ENCODE measurements at places on chromosomes 2 and 18.
A peak's percentile ranks its signal among the peaks of the same experiment; 100 is the strongest.

- DNase-seq: no peak
These were observed 3.9 kb downstream of the EVA1A start for GRCh38 chr2:75556679-75557366.

DNA sequence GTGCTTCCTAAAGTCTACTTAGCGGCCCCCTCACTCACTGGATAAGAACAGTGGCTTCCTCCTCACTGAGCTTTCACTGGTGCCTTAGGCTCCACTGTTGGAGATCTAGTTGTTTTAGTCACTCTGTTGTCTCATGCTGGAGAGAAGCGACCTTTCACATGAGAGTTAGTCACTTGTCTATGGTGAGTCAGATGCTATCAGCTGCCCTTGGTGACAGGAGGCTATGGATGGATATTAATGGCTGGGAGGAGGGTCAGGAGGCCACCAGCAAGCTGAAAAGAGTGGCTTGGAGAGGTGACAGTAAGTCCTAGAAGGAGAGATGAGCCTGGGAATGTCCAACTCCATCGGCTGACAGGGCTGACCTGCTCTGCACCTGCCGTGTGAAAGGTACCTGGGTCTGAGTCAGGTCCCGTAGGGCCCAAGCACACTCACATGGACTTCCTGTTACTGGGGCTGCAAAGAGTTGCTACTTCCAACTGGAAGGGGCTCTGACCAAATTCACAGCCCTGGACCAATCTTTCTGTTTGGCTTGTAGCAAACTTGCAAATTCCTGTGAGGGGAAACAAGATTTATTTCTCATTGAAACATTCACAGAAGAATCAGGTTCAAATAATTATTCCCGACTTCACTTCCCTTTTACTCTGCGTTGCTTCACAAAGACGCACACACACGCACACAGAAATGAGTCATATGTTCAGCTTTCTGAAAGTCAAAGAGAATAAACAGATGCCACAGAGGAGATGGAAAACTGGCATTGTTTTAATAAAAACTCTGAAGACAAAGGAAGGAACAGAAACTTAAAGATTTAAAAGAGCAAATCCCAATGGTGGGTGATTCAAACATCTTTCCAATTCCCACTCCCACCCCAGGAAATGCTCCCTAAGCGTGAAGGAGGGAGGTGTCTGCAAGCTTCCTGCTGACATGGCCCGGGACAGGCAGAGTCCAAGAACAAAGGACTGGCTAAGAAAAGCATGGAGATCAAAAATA is 203.5 kb upstream of the TWIST2 start:
- DNase-seq: peak; percentile 2

DNA sequence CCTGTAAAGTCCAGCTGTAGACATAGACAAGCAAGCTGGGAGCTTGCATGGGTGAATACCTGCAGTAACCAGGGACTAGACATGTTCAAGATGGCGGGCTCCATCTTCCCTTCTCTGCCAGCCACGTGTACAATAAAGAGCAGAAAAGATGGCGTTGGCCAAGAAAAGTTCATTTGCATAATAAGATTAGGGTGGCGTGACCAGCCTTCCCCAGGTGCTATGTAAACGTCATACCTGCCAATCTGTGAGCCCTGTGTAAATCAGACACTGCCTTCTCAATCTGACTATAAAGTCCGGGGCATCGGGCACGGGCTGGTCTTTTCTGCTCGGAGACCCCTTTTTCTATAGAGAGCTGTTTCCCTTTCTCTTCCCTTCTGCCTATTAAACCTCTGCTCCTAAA is 101.6 kb upstream of the XPO1 start:
- DNase-seq: no peak

- no peak for DNase-seq
These were observed 87.8 kb upstream of the RBMS1 start for GRCh38 chr2:160581448-160581847.

DNA sequence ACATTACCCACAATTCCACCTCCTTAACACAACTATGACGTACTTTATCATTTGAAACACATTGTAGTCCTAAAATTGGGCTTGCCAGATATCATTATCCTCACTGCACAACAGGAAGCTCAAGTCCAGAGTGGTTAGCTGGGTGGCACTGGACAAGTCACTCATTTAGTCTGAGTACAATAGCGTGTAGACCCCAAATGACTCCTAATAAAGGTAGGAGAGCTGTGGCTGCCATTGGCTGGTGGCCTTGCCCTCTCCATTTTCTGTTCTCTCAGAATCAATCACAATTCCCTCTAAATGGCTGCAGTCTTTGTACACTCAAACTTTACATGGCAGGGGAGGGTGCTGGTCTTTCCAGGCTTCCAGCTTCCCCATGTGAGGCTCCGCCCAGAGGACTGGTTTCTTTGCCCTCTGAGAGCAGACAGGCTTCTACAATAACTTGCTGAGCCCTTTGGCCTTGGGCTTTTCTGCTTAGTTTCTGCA is 11.7 kb downstream of the PSTPIP2 start:
- DNase-seq: no peak

DNA sequence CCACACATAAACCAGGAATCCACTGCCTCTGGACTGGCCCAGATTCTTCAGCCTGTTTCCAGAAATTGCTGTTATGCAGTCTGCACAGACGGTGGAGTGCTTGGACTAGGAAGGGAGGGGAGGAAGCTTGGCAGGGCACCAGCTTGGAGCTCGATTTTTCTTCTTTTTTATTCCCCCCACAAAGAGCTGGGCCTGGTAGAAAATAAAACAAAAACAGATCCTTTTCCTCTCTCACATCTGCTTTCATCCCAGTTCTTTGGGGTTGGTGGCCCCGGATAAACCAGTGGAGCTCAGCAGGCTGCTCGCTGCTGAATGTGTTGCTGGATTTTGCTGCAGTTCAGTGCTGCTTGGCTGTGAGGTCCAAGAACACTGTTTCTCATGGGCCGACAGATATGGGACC is 16.0 kb downstream of the LRRTM1 start:
- DNase-seq: no peak

GRCh38 chr2:224171226-224171625 is 132.1 kb upstream of the SERPINE2 start:
- no peak for DNase-seq

- DNase-seq: no peak
These were observed 94.0 kb downstream of the PXDN start for GRCh38 chr2:1650085-1650872.

DNA sequence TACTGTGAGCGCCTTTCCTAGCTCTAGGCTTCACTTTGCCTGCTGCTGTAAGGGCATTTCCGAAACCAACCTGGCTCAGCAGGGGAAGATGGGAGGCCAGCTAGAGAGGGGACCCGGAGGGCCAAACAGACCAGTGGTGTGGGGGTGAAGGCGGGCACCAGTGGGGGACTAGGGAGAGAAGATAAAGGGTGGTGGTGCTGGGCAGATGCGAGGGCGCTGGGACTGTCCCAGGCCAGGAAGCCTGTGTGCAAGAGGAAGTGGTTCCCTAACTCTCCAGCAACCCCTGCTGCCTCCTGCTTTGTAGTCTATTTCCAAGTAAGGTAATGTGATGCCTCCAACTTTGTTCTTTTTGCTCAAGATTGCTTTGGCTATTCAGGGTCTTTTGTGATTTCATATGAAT is 73.1 kb downstream of the DNAH7 start:
- DNase-seq: no peak

DNA sequence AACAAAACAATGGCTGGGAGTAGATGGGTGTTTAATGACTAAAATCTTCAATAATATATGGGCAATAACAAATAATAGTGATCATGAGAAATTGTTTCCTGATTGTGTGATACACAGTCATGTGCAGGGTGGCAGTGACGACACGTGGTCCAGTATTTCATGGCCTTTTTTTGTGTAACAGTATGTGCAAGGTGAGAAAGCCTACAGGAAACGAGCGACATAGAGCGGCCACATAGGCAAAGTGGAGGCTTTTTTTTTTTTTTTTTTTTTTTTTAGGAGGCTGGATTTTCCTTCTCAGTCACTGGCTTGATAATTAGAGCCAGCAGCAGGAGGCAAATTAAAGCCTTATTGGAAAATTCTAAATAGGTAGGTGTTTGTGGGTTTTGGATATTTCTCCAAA is 123.7 kb downstream of the MYO3B start:
- no peak for DNase-seq

- DNase-seq: peak; percentile 21
These were observed 163.8 kb downstream of the ETAA1 start for GRCh38 chr2:67560771-67561456.

DNA sequence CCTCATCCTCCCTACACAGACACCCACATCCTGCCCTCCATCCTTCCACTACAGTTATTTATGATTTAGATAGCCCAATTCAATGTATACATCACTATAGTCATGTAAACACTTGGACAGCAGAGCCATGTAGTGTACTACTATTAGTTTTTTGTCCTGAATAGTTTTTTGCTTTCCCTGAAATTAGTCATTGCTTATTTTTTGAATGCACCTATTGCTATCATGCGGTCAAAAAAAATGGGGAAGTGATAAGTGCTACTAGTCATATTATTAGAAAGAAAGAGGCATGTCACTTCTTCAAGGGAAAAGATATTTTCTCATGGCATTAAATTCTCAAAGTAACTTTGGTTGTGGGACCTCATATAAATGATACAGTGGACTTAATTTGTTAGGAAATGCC is 6.8 kb upstream of the GREB1 start:
- no peak for DNase-seq

DNA sequence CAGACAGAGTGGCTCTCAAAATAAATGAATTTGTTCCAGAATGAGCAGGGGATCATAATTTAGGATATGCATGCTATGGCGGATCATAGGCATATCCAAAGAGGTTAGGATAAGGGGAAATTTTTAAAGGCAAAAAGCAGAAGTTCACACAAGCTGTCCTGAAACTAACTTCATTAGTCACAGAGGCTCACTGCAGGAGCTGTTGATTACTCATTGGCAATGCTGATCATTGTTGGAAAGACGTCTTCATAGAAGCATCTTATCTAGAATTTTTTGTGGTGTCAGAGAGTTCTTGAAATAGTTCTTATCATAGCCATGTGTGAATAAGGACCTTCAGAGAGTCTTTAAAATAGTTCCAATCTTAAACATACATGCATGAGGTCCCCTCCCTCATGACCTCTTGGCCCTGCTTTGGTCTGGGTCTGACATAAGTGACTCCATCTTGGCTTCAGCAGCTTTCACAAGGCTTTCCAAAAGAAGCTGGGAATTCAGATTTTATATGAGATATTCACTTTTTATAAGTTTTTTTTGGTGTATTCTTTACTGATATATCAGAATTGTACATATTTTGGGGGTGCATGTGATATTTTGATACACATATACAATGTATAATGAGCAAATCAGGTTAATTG is 7.5 kb upstream of the CCDC195 start:
- no peak for DNase-seq

- DNase-seq: no peak
These were observed 146.4 kb upstream of the MAP2 start for GRCh38 chr2:209277444-209277843.

GRCh38 chr2:177118636-177119035 is 94.0 kb upstream of the HNRNPA3 start:
- DNase-seq: no peak

GRCh38 chr18:60996326-60996725 is 336.9 kb upstream of the CDH20 start:
- no peak for DNase-seq

DNA sequence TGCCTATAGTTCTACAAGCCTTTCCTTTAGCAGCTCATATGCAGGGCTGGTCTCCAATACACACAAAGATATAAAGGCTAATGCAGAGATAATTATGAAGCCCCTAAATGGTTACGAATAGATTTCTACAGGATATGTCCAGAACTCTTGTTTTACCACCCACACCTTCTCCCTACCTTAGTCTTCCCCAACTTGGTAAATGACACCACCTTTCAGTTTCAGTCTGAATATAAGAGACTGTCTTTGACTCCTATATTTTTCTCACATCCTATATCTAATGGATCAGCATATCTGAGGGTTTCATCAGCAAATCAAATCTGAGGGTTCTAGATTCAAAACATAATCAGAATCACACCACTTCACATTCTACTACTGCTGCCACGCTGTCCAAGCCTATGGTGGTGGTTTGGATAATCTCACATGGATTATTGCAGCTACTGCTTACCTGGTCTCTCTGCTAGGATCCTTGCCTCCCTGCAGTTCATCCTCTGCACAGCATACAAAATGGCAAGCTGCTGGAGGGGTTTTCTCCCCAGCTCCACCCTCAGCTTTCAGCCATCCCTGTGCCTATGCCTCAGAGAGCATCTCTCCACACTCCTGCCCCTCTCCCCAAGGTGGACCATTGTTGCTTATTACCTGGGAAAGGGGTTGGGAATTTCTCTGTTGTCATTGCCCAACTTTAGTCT is 178.0 kb upstream of the SPOPL start:
- DNase-seq: no peak

DNA sequence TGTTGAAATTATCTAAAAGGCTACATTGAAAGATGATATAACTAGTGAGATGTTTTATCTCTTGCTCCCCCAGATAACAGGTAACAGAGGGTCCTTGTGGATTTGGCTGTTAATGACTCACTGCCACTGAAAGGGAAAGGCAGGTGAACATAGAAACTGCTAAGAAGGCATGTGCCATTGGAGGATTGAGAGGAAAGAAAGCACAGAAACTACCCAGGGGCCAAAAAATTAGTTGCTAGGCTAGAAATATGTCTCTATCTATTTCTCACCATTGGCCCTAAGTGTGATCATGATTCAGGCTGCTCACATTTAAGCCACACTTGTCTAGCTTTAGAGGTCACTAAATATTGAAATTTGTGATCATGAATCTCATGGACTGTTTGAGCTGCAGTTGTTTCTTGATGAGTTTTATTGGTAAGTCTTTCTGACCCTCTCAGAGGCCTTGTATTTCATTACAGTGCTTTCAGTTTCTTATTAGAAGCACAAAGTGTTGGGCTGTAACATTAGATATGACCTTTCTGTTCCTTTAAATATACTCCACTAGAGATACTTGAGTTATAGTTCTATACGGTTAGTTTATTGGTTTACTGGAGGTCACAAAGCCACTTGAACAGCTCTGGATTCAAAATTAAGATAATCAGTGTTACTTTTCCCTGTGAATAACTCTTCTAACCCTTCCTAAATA is 26.2 kb downstream of the NAB1 start:
- no peak for DNase-seq

DNA sequence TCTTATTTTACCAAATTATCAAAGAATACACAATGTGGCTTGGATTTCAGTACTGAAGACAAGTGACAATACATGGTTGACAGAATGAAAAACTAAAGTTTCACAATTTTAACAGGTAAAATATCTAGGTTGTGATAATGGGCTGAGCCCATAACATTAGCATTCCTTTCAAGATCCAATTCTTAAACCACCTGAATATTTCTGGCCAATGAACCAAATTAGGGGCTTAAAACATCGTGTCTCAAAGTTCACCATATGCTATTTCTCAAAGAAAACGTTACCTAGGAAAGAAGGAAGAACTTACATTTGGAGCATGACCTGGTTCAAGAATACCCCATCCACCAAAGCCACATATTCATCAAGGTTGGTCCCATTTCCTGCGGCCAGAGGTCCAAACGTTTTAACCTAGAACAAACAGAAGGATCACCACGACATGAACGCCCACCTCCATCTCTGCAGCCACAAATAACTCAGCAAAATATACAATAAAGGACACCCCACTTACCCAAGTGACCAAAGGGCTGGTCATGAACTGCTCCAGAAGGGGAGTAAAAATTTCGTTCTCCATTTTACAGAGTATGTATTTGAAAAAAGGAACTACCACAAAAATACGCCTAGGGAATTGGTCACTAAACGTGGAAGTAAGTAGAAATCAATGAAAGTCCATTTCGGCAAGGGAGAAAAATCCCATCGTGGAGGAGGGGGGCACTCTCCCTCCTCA is 984 bp downstream of the CCDC88A start:
- no peak for DNase-seq
